Fibroblast of mammary gland (primary cell): ENCODE measurements at places on chromosomes 7 and 10.
A peak's percentile ranks its signal among the peaks of the same experiment; 100 is the strongest.

DNA sequence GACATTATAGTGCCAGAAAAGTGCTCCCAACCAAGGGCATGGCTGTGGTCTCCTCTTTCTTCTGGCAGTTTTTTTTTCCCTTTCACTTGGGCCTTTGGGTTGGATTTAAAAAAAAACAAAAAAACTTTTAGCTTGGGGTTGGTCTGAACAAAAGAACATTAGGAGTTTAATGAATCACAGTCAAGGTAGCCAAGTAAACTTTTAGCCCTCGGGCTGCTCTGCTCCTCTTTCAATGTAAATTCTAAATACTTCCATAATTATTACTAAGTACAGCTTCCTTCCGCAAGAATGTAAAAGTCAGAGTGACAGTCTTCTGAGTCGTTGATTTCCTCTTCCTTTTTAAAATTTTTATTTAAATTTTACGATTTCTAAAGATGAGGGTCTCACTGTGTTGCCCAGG, 79.2 kb downstream of the NRF1 start:
- DNase-seq, result no peak

GRCh38 chr10:43979551-43979950, 330.9 kb upstream of the ZNF32 start:
- no peak for DNase-seq

DNA sequence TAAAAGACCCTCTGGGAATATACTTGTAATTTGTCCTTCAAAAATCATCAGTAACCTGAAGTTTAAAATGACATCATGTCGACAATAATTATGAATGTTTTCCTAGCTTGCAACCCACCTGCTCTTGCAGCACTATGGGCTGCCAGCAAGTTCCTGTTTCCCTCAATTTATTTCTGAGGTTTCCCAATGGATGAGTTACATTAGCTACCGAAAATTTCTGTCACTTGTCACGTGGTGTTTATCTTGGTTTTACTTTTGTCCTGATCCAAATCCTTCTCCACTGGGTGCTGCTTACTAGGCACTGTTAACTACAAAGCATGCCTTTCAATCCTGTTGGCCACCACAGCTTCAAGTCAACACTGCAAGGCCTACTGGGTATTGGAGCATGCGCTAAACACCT, 31.5 kb downstream of the GIMAP8 start:
- DNase-seq, result no peak

GRCh38 chr7:17507717-17508116, 209.3 kb downstream of the AHR start:
- DNase-seq, result no peak

GRCh38 chr7:100543586-100543985, 4.6 kb downstream of the AGFG2 start:
- DNase-seq, result no peak

DNA sequence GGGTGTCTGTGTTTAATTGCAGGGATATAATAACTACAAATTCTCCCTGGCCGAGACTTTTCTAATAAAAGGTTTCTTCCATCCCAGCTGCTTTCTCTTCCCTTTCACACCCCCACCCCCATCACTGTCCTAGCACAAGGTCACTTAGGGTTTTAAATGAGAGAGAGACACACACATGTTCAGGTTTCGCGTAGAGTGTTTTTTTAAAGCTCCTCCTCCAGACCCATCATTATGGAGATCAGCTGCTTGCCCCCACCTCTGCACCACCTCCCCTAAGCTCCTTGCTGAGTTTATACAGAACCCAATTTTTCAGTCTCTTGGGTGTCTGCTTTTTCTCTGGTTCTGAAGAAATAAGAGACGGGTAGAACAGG, 18.6 kb downstream of the LRMDA start:
- DNase-seq, result no peak

- DNase-seq, result peak; percentile 60
Measured at GRCh38 chr7:22663357-22663718, 63.7 kb upstream of the IL6 start.

GRCh38 chr7:1752771-1753563, 82.9 kb downstream of the ELFN1 start:
- DNase-seq, result no peak

- peak; percentile 30 for DNase-seq
Measured at GRCh38 chr10:116101616-116102315, 171.2 kb downstream of the GFRA1 start.

DNA sequence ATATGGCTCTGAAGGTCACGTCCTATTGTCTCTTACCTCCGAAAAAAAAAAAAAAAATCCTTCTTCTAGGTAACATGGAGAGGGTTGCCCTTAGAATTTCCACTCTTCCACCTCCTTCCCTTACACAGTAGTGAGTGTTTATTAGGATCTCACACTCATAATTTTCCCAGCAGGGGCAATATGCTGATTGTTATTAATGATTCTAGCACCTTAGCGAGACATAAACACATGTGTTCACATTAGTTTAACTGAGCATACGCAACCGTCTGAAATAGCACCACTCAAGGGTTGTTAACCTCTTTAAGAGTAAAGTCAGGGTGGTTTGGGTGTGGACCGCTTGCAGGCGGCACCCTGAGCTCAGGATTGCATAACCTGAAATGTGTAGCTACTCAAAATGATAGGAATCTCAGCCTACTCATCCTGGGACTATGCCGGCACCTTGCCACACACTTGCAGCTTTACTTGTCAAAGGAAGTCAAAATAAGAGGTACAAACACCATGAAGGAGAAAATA, 52.2 kb downstream of the CPEB3 start:
- DNase-seq, result peak; percentile 70

DNA sequence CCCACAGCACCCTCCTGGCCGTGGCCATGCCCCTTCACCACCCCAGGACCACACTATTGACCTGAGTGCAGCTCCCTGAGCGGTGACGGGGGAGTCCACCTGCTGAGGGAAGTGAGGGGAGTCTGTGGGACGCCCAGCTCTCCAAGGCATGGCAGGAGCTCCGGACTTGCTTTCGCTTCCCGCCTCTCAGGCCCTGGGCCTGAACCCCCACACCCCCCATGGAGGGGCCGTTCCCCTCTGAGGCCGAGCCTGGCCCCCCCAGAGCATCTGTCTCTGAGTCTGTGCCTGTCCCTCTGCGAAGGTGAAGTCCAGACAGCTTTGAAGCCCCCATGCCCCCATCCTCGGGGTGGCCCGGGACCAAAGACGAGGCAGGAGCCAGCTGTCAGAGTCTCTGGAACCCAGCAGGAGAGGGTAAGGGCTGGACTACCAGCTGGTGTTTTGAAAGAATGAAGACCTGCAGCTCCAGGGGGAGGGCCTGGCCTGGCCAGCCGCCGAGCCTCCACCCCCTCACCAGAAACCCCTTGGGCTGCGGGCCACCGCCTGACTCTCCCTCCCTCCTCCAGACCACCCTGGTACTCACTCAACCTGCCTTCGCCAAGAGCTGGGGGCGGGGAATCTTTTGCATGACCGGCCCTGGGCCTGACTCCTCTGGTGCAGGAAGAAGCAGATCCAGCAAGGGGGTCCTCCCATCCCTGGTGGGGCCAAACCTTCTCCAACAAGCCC, 114.0 kb downstream of the PDGFA start:
- no peak for DNase-seq

DNA sequence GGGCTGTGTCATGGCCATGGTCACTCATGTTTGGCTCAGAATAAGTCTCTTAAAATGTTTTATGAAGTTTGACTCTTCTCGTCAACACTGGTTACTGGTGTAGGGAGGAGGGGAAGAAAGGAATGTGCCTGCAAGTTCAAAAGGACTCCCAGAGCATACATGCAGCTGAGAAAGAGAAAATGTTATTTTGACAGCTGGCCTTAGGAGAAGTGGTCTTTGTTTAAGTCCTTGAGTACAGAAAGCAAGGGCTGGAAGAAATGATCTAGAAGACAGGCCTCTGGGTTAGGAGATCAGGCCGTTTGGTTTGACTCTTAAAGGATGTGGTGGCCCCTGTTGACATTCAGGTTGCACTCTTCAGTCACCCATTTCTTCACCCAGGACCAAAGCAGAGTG, 245.5 kb downstream of the REEP3 start:
- DNase-seq, result no peak

DNA sequence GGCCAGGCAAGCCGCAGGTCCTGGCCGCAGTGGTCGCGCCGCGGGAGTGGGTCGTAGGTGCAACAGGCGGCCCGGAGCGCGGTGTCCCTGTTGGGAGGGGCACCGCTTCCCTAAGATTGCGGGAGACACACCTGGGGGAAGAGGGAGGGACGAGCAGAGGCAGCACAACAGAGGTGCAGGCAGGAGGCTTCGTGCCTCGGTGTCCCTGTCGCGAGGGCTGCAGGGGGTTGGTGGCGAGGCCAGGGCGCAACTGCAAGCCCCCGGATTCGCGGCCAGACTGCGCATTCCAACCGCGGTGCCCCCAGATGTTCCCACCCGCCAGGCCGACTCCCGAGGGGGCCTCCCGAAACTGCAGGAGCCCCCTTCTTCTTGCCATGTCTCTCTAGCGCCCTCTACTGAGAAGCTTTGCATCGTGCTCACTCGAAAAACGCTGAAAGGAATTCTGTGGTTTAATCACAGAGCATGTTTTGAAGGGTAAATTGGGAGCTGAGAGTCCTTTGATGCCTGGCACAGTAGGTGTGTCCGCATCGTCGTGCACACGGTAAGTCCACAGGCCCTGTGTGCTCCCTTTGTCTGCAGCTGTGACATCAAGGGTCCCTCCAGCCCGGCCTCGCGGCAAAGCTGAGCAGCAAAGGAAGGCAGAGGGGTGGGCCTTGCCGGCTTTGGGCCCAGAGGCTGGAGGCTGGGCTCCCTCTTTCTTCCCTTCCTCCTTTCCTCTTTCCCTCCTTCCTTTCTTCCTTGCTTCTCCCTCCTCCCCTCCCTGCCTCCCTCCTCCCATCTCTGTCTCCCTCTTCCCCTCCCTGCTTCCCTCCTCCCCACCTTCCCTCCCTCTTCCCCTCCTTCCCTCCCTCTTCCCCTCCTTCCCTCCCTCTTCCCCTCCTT, 6.2 kb upstream of the MBL2 start:
- DNase-seq, result peak; percentile 18

- peak; percentile 95 for DNase-seq
Measured at GRCh38 chr7:157412021-157412443, 75.2 kb downstream of the DNAJB6 start.

- DNase-seq, result peak; percentile 19
Measured at GRCh38 chr7:114217026-114217806, 197.4 kb upstream of the FOXP2 start.

DNA sequence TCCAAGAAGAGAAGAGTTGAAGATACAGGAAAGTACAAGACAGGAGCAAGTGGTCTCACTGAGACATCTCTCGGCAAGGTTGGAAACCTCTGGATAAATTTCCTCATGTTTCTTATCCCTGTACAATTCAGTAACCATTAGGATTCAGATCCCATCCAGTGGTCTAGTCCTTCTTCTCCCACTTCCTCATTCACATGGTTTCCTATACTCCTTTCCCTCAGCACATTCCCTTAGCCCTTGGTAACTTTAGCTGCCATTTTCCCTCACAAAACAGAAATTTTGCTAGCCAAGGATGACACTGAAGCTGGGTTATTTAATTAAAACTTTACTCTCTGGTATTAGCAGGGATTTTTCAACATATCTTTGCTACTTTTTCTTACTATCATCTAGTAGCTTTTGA, 82.6 kb downstream of the CPED1 start:
- DNase-seq, result no peak

DNA sequence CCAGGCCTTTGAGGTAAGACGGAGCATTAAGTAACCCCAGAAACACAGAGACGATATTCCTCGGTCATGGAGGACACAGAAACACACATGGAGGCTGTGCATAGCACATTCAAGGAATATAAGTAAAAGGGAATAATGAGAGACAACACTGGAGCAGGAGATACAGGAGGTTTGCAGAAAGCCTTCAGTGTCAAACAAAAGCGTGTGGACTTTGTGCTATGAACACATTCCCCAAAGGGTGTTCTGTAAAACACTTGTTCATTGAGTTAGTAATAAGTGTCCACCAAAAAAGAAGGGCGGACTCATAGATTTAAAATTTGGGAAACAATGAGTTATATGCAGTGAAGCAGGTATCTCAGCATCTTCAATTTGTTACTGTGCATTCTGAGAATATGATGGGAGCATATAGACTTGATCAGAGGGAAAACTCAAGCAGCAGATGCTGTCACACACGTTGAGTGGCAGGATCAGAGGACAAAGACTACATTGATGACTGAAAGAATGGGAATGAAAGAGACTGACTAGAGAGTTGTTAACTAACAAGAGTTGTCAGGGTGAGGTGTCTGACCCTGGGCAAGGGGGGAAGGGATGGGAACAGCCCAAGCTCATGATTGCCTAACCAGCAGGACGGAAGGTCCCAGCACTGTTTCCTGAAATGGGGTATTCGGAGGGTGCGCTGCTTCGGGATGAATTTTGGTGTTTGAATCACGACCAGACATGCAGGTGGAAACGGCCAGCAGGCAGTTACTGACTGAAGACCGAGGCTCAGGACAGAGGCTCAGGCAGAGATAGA, 85.2 kb upstream of the VIPR2 start:
- DNase-seq, result no peak

DNA sequence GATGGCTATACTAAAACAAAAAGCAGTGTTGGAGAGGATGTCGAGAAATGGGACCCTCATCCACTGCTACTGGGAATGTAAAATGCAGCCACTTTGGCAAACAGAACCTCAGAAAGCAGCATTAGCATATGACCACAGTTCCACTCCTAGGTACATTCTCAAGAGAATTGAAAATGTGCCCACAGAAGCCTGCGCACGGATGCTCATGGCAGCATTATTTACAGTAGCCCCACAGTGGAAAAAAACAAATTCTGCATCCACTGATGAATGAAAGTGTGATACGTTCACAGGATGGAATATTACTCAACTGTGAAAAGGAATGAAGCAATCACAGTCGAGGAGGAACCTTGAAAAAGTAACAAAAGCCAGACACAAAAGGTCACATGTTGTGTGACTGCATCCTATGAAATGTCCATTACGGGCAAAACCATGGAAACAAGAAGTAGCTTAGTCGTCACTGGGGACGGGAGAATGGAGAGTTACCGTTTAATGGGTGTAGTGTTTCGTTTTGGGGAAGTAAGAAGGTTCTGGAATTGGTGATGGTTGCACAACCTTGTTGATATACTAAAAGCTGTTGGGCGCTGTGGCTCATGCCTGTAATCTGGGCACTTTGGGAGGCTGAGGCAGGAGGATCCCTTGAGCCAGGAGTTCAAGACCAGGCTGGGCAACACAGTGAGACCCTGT, 2.5 kb upstream of the UPK3B start:
- DNase-seq, result peak; percentile 51
